Fibroblast of skin of right quadriceps (primary cell): ENCODE measurements at places on chromosomes 6 and 20.

DNA sequence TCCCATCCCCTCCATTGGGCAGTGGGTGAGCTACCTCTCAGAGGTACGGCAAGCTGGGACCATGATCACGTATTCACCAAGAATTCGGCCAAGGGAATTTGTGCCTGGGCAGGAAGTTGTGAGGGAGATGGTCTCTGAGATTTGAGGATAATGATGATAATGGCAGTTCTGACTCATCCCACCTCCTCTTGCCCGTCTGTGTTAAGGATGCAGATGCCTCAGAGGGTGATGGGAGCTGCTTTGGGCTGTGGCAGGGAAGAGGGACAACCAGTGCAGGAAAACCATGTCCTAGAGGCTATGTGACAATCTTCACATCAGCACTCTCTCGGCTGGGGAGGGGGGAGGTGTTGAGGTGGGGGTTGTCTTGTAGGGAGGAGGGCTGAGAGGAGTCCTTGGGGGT is 4.3 kb downstream of the TGM6 start:
- peak; percentile 46 for DNase-seq

GRCh38 chr20:10201321-10201870 is 17.2 kb upstream of the SNAP25 start:
- DNase-seq = no peak

DNA sequence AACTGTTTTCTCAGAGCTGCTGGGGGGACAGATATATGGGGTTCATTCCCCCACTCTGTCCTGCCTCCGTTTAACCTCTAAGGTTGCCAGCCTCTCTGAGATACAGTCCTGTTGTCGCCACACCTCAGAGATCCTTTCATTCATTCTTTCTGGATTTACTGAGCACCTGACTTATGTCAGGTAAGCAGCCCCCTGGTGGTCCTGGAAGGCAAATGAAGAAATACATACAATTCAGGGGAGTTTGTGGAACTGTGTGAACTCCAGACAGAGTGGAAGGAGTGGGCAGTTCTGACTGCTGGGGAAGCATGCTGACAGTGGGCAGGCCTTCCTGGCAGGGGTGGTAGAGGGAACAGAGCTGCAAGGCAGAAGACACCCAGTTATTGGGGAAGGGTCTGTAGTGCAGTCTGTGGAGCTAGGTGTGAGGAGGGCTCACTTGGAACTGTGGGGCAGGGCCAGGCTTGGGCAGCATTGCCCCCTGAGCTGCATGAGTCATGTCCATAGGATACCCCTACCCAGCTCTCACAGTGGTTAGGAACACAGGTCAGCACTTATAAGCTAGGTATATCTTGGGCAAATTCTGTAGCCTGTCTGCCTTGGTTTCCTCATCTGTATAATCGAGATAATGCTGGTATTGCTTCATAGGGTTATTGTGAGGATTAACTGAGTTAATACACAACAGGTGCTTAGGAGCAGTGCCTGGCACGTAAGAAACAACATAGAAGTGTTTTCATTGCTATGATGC is 12.8 kb upstream of the SGK2 start:
- no peak for DNase-seq

- no peak for DNase-seq
These were observed 43.7 kb downstream of the ADNP start for GRCh38 chr20:50887576-50887975.

GRCh38 chr20:63273635-63274380 is 1.2 kb downstream of the ARFGAP1 start:
- peak; percentile 68 for DNase-seq

DNA sequence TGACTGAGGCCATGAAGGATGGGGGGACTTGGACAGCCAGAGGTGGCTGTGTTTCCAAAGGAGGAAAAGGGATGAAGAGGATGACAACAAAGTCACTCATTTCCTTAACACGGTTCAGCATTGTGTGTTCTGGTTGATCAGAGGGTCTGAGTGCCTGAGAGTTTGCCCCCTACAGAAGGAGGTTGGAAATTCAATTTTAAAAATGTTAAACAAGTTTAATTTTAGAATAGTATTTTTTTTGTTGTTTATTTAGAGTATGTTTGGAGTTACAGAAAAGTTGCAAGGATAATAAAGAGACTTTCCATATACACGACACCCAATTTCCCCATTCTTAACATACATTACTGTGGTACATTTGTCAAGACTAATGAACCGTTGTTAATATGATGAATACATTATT is 10.3 kb upstream of the VAPB start:
- no peak for DNase-seq

DNA sequence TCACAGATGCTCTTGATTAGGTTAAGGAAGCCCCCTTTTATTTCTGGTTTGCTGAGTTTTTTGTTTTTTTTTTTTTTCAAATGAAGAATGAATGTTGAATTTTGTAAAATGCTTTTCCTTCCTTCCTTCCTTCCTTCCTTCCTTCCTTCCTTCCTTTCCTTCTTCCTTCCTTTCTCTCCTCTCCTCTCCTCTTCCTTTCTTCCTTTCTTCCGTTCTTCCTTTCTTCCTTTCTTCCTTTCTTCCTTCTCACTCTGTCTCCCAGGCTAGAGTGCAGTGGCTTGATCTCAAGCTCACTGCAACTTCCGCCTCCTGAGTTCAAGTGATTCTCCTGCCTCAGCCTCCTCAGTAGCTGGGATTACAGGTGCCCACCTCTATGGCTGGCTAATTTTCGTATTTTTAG is 158.2 kb downstream of the ZFAND3 start:
- DNase-seq = no peak

DNA sequence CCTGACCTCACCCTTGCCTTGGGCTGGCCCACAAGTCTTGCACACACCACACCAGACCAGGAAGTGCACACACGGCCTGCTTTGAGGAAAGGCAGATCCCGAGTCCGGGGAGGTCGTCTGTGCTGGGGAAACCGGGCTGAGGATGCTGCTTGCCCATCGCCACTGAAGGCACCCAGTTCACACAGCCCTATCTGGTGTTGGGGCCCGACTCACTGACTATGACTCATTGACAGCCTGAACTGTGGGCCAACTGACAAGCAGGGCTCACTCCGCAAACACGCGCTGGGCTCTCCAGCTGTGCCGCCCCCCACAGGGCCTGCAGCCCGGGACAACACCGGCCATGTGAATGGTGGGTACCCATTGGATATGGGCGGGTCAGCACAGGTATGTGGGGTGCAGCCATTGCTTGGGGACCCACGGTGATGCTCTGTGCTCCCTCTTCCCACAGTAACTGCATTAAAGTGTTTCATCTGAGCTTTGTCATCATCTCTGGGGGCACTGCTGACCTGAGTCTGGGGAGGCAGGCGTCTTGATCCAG is 1.6 kb downstream of the SAMD10 start:
- DNase-seq = peak; percentile 53

DNA sequence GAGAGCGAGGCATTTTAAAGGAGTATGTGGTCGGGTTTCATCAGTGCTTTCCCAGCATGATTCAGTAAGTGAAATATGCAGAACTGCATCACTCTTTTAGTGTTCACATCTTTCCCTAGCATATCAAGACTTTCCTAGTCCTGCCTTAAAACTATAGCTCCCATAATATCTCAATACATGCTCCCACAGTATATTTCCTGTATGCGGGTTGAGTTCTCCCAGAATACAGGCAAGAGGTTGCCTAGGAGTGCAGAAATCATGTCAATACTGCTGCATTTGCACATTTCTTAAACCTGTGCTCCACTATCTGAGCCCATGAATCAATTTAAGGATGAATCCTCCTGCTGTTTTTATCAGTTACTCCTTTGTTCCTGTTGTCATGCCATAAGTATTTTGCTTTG is 386.6 kb upstream of the SLC35B3 start:
- DNase-seq = no peak

- DNase-seq = no peak
These were observed 14.0 kb downstream of the MUCL3 start for GRCh38 chr6:30954631-30955366.

DNA sequence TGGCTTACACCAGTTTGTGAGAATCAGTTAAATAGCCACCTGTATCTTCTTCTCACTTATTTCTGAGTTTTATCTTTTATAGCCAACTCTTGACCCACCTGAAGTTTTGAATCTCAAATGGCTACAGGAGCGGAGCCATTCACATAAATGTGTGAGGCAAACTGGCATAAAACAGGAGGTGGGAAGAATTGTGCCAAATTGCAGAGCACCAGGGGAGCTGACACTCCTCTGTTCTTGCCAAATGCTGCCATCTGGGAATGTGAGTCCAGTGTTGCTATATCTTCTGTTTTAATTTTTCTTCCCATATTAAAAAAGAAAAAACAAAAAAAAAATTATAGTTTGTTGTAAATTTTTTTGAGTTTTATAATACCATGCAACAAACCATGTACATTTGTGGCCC is 17.0 kb upstream of the RNF146 start:
- no peak for DNase-seq

DNA sequence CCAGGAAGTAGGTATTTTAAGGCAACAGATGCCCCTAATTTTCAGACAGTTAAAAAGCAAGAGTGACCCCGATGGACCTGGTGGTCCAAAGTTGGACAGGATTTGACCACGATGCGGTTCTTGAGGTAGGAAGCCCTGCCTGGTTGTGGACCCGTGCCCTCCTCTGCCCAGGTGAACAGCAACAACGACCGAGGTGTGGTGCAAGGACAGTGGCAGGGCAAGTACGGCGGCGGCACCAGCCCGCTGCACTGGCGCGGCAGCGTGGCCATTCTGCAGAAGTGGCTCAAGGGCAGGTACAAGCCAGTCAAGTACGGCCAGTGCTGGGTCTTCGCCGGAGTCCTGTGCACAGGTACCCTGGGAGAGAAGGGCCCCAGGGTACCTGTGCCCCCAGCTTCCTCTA is 18.7 kb downstream of the TGM6 start:
- no peak for DNase-seq

DNA sequence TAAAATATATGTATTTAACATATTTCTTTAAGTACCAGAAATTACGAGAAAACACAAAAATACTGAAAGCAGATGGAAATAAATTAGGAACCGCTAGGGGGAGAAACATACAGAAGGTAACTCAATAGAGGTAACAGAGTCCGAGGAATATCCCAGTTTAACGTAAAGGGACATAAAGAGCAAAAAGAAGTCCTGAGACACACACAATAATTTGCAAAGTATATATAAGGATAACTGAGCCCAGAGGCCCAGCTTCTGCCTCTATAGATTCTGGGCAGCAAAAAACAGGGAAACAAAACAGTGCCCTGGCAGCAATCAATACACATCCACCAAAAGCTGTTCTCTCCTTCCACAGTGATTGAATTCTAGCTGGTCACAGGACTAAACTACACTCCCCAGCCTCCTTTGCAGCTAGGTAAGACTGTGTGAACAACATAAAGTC is 15.1 kb downstream of the TBC1D32 start:
- DNase-seq = peak; percentile 22

DNA sequence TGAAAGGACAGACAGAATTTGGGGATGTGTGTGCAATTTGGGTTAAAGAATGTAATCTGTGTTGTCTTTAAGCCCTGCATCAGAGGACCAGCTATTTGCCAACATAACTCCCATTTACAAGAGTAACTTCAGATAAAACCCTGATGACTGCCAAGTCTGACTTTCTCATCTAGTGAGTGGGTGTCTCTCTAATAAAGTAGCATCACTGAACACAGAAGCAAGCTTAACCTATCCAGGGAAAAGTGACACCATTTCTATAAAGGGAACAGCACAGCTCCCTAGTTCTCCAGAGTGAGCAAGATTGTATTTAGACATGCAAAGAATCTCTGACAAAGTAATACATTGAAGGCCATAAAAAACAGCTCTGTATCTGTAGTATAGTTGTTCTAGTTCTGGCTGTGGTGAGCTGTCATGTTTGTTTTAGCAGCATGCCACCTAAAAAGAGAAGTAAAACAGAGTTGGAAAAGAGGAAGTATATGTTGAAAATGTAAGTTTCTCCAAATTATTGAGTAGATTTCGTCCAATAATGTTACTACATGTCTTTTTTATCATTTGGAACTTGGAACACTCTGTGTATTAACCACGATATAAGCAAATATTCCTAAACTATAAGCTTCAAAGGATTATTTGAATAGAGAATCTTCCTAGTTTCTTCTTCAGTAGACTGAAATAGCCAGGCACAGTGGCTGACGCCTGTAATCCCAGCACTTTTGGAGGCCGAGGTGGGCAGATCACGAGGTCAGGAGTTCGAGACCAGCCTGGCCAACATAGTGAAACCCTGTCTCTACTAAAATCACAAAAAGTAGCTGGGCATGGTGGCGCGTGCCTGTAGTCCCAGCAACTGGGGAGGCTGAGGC is 8.8 kb upstream of the PIM1 start:
- peak; percentile 61 for DNase-seq

GRCh38 chr6:170444811-170445211 is 108.3 kb downstream of the PSMB1 start:
- no peak for DNase-seq

DNA sequence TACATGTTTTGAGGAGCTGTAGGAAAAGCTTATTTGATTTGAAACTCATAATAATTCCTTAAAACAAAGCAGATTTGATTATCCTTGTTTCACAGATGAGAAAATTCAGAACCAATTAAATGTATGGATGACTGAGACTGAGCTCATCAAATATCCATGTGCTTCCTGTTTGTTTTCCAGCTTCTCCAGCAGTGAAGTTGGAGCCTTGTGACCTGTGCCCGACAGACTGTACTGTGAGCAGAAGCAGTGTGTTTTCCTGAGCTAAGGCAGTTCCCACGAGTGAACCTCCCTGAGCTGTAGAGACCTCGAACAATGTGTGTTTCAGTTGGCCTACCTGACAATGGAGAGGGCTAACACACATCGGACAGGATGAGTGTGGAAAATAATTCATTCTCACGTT is 599.5 kb upstream of the NRSN1 start:
- DNase-seq = peak; percentile 17
